GM13977 (cell line): ENCODE measurements at places on chromosomes 6 and 20.

DNA sequence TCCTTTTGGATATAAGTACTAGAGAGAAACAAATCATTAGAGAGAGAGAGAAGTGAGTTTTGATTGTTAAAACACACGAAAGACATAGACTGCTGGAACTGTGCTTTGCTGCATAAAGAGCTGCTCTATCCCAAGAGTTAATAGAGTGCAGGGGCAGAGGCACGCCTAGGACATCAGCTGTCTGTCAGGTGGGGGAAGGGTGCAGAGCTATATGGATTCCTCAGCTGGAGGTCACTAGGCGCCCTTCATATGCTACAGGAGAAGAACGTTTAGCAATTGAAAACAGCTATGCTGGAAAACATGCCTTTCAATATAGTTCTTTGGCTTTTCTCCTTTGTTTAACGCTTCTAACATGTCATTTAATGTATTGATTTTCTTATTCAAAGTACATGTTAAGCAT is 169.0 kb upstream of the MCHR2 start:
- no peak for DNase-seq

DNA sequence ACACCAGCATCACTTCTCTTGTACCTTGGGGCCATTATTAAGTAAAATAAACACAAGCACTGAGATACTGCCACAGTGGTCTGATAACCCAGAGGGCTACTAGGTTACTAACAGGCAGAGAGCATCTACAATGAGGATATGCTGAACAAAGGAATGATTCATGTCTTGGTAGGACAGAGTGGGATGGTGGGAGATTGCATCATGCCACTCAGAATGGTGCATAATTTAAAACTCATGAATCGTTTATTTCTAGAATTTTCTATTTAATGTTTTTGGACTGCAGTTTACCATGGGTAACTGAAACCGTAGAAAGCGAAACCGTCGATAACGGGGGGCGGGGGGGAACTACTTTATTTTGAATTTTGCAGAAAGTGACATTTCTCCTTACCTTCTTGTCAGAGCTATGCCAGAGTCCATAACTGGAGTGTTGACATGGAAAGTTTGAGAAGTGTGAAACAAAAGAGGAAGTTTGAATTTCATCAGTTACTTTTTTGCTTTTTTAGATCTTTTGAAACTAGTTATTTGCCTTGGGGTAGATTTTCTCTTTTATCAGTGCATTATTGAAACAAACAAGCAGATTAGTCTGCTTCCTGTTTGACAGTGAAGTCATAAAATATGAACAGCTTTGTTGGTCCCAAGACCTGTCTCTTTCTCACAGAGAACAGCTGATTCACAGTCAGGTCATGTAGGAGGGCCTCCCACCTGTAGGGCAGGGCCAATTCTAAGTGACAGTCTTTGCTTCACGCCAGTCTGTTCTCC is 124.9 kb downstream of the KLHL32 start:
- peak; percentile 59 for DNase-seq

GRCh38 chr20:38161412-38161774 is 3.7 kb downstream of the TGM2 start:
- no peak for DNase-seq

GRCh38 chr6:135567375-135568083 is 70.0 kb upstream of the AHI1 start:
- no peak for DNase-seq

- DNase-seq, result no peak
Measured at GRCh38 chr6:30238178-30238795, 25.1 kb upstream of the TRIM26 start.

DNA sequence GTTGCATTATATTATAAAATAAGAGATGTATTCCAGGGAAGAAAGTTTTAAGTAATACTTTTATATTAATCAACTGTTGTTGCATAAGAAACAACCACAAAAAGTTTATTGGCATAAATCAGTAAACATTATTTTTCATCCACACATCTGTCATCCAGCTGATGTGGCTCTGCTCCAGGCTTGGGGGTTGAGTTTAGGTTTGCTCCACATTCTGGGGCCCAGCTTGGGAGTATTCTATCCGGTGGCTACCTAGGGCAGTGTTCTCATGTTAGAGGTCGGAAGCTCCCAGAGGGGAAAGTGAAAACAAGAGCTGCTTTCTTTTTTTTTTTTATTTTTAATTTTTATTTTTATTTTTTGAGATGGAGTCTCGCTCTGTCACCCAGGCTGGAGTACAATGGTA is 728.4 kb upstream of the FLRT3 start:
- no peak for DNase-seq

GRCh38 chr20:2767768-2768631 is 32.4 kb downstream of the CPXM1 start:
- DNase-seq, result peak; percentile 10

GRCh38 chr6:141313986-141314385 is 818.7 kb upstream of the GJE1 start:
- DNase-seq, result no peak
